AG10803 (cell line): ENCODE measurements at places on chromosomes 13 and 19.
A peak's percentile ranks its signal among the peaks of the same experiment; 100 is the strongest.

DNA sequence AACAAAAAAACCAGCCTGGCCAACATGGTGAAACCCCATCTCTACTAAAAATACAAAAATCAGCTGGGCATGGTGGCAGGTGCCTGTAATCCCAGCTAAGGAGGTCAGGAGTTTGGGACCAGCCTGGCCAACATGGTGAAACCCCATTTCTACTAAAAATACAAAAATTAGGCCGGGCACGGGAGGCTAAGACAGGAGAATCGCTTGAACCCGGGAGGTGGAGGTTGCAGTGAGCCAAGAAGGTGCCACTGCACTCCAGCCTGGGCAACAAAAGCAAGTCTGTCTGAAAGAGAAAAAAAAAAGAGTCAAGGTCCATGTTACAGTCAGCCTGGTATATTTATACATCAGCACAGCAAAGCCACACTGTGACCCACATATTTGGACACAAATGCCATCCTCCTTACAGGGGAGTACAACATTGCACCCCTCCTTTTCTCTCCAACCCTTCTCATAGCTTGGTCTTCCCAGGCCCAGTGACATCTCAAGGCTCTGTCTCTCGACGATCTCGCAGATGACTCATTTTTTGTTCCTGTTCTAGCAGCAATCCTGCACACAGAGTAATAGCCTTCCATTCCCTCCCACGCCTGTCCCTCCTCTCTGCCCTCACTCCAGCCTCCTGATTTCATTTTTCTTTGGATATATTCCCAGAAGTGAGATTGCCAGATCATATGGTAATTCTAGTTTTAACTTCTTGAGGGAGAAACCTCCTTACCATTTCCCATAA lies 21.0 kb upstream of the DPP9 start:
- DNase-seq: peak; percentile 89

DNA sequence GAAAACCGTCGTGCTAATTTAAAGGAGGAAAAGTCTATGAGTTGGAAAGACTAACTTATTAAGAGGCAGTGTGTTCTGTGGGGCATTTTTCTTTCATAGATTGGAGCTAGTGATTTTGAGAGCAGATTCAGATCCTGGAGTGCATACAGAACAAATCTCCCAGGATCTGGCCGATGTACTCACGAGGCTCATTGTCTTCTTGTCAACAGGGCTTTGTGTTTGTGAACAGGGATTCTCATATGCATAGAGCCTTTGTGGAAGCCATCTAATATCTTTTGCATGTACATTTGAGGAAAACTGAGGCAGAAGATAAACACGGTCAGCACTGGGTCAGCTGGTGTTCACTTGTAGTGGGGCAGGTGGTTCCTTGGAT lies 482.9 kb upstream of the TSHZ3 start:
- no peak for DNase-seq

DNA sequence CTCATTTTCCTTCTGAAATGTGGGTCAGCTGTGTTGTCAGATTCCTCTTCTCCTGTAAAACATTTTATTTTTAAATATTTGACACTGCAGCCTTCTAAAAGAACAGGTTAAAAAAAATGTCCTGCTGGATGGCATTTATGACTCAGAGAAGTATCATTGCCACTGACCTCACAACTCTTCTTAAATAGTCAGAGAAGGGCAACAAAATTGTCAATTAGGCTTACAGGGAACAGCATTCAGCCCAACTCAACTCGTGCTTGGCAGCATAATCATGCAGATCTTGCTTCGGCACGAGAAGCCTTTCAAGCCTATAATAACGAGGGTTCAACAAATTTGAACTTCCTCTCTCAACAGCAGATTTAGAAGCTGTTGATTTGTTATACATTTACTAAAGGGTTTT lies 296.7 kb upstream of the DACH1 start:
- DNase-seq: peak; percentile 8

GRCh38 chr13:45989607-45990006 lies 62.9 kb downstream of the ZC3H13 start:
- DNase-seq: peak; percentile 82

DNA sequence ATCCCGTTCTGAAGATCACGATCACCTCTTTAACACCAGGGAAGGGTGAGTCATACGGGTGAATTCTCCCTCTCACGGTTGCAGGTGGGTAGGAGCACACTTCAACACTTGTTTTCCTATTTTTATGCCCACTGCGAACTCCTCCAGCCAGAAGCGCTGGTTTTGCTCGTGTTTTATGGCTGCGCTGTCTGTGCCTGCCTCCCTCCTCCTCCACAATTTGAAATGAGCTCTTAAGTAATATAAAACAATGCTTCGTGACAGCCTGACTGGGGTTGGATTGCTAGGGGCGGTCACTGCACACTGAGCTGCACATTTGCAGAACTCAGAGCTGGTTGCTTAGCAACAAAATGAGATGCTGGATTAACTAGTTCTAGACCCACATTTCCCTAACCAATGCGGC lies 12.9 kb downstream of the CCDC70 start:
- no peak for DNase-seq

- no peak for DNase-seq
These were observed 126.3 kb upstream of the SLC7A1 start for GRCh38 chr13:29721766-29722165.

- DNase-seq: no peak
These were observed 15.5 kb downstream of the UPF3A start for GRCh38 chr13:114296902-114297301.

DNA sequence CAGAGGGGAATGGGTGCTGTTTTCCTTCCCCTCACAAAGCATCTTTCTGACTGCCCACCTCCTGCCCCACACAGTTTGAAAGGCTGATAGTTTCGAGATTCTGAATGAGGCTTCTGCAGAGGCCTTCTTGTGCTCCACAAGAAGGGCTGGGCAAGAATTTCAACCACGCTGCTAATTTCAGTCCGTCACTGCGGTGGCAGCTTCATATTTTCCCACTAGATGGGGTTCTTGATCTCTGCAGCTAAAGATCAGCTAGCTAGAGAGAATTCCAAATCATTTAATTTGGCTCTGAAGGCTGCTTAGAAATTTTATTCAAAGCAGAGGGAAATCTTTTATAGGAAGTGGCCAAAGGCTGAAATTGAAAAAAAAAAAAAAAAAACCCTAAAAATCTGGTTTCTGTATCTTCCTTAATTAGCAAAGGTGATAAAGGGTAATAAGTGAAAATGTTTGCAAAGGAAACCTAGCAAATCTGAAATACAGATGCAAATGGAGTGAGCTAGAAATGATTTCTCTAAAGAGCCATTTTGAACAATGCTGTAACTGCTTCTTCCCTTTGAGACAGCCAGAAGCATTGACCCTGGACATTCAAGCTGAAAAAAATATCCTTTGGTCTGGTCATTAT lies 38.0 kb upstream of the C13orf42 start:
- peak; percentile 60 for DNase-seq

DNA sequence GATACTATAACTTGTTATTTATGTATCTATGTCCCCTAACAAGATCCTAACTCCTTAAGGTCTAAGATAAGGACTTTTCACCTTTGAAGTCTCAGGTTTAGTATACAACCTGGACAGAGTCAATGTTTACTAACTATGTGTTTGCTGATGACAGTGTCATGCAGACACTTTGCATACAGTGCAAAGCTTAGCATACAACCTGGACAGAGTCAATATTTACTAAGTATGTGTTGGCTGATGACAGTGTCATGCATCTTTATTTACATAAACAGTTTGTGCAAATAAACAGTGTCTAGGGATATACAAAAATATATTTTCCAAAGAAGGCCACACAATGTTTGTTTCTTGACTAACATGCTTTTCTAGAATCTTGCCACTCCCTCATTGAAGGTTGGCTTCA lies 34.7 kb downstream of the DCT start:
- no peak for DNase-seq

- DNase-seq: peak; percentile 59
These were observed 1.2 kb upstream of the KLF16 start for GRCh38 chr19:1864480-1865171.

DNA sequence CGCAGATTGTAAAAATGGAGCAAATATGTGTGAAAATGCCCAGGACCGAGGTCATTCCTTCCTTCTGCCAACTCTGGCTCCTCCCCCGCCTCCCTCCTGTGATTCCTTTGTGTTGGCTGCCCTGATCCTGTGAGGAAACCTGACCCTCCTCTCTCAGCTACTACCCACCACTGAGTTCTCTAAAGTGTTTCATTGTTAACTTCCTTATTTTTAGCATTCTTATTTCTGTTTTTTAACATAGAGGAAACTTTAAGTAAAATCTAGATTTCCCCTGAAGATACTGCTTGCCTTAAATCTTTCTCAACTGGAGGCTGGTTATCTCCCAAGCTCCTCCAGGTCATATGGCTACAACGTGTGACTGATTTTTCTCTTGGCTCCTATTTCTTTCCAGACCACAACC lies 21.7 kb upstream of the FBXL3 start:
- DNase-seq: peak; percentile 15

GRCh38 chr19:41811036-41811435 lies 14.6 kb downstream of the CEACAM3 start:
- no peak for DNase-seq

GRCh38 chr13:39259371-39260140 lies 221.3 kb downstream of the NHLRC3 start:
- DNase-seq: no peak

DNA sequence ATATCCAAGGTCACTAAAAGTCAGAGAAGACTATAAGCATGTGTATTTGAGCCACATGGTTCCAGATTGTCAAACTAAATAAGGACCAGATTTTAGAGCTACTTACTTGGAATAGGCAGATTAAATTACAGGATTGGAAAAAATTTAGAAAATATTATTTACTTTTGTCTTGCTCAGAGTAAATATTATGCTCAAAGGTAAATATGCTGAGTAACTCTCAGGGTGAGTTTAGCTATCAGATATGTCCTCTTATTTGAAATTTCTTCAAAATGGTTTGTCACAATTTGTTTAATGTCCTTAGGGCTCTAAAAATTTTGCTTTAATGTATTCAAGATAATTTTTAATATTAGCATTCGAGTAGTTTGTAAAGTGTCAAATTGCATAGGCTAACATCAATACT lies 2455.2 kb downstream of the PCDH9 start:
- DNase-seq: no peak

DNA sequence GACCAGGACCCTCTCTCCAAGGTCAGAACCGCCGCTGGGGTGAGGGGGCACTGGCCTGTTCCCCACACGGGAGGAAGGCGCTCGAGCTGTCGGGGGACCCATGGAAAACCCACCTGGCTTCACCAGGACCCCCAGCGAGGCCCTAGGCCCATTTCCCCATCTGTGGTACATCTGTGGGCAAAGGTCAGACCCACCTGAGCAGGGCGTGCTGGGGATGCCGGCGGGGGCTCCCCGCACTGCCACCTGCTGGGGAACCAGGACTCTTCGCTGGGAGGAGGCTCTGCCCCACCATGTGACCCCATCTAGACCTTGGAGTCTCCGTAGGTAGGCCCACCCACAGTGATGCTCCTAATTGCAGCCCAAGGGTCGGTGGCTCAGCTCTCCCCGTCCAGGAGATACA lies 511 bp downstream of the WDR88 start:
- DNase-seq: no peak

GRCh38 chr13:111908361-111908760 lies 158.6 kb upstream of the SOX1 start:
- DNase-seq: no peak

DNA sequence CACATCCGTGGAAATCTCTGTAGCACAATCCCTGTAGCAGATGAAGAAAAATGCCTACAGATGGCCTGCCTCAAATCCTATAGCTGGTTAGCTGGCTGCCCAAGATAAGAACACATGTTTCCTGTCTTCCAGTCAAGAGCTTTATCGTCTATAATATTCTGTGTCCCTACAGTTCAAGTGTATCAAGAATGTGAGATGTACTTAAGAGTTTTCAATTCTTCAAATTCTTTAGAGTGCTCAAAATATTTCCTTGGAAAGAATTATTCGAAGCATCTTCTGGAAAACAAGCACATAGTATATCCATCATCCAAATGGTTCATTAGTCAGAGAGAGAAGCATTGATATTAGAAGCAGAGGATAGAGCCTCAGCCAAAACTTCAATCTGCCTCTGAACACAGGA lies 239.8 kb downstream of the COG6 start:
- DNase-seq: peak; percentile 78

- peak; percentile 74 for DNase-seq
These were observed 376.5 kb downstream of the KLF12 start for GRCh38 chr13:73757481-73758233.

DNA sequence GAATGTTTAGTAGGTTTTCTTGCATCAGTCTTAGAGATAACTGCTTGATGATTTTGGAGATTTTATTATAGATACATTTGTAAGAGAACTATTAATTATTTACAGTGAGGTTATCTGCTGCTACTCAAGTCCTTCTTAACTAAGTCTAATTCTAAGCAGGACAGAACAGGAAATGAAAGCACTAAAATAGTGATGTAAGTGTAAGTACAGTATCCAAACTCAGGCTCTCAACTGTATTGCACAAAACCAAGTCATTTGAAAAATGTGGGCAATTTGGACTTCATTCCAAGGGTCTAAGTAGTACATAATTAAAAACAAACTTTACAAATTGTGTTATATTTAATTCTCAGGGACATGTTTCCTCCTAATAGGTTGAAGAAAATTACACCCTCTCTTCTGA lies 417.1 kb downstream of the ITGBL1 start:
- DNase-seq: peak; percentile 43

DNA sequence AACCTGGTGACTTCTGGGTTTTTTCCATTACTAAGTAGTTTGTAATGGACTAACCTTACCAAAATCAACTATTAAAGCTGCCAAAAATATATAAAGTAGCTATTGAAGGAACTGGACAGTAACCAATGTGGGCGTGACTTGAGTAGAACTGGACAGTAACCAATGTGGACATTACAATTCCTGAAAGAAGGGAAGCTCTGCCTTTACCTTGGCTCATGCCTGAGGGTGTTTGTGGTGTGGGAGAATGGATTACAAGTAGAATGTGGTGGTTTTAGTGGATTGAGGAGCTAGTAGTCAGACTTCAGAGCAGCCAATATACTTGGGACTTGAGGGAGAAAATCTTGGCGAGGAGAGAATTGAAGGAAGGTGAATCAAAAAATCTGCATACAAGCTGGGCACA lies 17.5 kb downstream of the LRRC63 start:
- no peak for DNase-seq

- DNase-seq: no peak
These were observed 210.4 kb downstream of the DCLK1 start for GRCh38 chr13:35920816-35921215.

DNA sequence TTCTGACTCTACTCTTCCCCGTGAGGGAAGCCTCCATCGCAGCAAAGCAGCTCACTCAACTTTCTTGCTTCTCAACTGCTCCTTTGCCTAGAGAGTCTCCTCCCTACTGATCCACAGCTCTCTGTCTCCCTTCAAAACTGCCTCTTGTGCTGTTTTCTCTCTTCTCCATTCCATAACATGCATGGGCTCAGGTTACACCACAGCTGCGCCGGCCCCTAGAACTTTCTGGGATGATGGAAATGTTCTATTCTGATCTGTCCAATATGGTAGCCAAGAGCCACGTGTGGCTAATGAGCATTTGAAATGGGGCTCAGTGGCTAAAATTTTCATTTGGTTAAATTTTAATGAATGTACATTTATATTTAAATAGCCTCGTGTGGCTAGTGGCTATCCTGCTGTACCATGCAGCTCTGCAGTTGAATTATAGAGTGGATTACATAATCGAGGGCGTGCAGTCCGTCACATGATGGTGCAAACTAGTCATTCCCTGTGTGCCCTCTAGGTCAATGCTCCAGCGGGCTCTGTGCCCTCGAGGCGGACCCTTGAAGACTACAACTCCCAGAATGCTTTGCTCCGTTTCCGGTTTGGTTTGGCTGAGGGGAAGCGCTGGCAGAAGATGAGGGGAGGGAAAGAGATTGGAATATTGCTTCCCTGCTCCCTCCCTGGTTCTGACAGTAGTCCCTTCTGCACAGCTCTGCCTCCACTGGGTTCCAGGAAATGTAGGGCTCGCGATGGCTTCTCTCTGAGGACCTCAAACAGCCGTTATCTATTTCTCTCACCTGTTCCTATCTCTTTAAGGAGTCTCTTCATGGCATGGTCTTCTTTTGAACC lies 109.8 kb downstream of the CACNA1A start:
- peak; percentile 71 for DNase-seq
